CD4-positive, alpha-beta memory T cell (primary cell): ENCODE measurements at places on chromosomes 1 and 21.
A peak's percentile ranks its signal among the peaks of the same experiment; 100 is the strongest.

GRCh38 chr1:51833700-51834099, 44.8 kb downstream of the NRDC start:
- DNase-seq: no peak

GRCh38 chr1:118147522-118147921, 37.5 kb downstream of the SPAG17 start:
- no peak for DNase-seq

- no peak for DNase-seq
Measured at GRCh38 chr1:26844424-26845196, 18.1 kb downstream of the ZDHHC18 start.

DNA sequence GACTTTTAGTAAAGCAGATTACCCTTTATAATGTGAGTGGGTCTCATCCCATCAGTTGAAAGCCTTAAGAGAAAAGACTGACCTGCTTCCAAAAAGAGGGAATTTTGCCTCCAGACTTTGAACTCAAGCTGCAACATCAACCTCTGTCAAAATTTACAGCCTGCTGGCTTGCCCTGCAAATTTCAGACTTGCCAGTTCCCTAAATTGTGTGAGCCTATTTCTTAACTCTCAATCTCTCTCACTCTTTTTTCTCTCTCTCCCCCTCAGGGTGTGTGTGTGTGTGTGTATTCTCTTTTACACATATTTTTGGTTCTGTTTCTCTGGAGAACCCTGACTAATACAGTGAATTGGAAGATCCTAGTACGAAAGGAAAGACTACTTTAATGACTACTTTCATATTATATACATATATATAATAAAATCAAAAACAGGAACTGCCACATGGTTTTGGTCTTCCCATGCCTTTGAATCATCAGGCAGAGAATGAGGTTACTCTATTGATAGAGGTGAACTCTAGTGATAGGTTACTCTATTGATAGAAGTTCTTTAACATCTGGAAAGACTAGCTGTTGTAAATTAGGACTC, 6.4 kb downstream of the OR2C3 start:
- DNase-seq: no peak

- DNase-seq: no peak
Measured at GRCh38 chr1:29632806-29633615, 396.7 kb downstream of the PTPRU start.

DNA sequence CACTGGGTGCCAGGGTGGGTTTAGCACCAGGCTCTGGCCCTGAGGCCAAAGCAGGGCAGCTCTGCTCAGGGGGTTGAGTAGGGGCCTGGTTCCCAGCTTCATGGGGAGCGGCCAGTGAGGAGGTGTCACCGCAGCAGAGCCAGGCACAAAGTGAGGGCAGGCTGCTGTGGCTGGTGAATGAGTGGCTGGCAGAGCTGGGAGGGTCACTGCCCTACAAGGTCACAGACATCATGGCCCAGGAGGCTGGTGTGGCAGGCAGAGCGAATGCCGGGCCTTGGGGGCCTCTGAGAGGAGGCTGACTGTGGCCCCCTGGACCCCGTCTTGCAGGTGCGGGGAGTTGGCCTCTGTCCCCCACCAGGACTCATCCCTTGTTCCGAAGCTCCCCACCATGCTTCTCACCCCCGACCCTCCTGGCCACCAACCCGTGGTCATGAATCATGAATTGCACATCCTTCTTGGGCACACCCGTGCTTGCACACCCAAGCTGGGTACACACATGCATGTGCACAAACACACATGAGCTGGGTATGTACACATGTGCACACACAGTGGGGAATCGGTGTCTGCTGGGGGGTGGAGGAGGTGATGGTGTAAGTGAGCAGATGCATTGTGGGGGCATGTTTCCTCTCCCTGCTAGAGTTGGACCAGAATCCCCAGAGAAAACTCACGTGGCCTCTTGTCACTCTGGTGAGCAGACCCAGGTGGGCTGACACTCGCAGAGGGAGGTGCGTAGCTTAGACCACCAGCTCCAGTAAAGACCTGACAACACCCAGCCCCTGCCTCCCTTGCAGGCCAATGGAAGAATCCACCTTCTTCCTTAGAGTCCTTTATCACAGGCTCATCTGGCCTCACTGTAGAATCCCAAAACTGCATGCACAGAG, 4.8 kb upstream of the GNB1 start:
- no peak for DNase-seq

GRCh38 chr1:234527346-234527745, 48.4 kb upstream of the TARBP1 start:
- DNase-seq: no peak

GRCh38 chr1:31102501-31102950, 37.0 kb upstream of the PUM1 start:
- no peak for DNase-seq

DNA sequence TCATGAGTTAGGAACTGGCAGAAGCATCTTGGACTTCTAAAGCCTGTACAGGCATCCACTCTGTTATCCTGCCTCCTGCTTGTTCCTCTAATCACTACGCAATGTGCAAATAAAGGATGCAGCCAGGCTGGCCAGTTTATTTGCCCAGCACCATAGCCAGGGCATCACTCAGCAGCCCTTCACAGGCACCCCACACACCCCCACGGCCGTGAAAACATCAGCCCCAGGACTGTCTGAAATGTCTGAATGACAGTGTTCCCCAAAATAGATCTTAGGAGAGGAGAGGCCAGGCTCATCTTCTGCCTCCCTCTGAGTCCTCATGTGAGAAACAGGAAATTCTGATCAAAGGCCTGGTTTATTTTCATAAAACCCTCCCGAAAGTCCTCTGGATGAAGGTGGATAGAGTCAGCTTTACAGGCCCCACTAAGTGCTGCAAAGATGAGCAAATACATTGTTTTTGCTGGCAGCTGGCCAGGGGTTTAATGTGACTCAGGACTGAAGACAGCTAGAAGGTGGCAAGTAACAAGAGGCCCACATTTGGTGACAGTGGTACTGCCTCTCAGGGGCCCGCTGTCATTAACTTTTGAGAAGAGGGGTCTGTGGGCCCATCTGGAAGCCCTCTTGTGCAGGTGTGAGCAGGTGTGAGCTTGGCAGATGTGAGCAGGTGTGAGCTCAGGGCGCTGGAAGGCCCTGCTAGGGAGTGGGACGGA, 32.9 kb downstream of the GRHL3 start:
- no peak for DNase-seq

- no peak for DNase-seq
Measured at GRCh38 chr1:35386959-35387358, 118.5 kb downstream of the ZMYM4 start.

GRCh38 chr1:2589431-2590232, 3.1 kb downstream of the PRXL2B start:
- no peak for DNase-seq

DNA sequence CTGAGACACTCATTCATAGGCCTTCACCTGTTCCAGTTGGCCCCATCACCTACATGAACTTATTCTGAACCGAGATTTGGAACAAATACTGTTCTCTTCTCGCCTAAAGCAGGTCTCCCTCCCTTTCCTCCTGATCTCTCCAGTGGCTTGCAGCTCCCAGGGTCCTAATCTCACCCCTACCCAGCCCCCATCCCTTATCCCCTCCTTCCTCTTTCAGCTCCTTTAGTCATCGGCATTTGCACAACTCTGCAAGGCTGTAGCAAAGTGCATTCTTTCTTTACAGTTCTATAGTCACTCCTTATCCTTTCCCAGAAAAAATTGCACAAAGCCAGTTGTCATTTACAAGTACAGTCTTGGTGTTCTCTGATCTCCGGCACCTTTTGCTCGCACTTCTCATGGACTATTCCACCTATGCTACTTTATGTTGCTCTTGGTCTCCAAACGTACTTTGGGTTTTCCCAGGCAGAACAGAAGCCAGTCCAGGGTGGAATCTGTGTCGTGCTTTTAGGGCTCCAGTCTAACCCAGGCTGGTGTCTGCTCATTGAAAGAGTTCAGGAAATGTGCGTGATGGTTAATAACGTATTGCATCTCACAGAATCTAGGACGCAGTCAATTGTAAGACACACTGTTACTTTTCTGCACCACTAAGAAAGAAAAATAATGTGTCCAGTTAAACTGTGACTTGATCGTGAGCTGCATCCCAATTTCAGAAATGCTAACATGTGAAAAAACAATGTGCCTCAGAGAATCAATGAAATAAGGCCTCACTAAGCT, 965 bp downstream of the ABCA4 start:
- DNase-seq: no peak

DNA sequence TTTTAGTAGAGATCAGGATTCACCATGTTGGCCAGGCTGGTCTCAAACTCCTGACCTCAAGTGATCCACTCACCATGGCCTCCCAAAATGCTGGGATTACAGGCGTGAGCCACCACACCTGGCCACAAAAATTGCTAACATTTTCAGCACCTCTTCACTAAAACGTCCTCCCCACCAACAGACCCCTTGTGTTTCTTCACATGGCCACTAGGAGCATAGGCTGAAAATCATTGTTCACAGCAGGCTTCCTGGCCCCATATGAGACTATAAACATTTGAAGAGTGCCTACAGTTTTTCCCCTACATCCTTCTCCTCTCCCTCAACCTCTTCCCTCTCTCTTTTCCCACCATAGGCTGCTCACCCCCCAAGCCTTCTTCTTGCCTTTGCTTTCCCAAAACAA, 28.0 kb upstream of the SFPQ start:
- peak; percentile 9 for DNase-seq

DNA sequence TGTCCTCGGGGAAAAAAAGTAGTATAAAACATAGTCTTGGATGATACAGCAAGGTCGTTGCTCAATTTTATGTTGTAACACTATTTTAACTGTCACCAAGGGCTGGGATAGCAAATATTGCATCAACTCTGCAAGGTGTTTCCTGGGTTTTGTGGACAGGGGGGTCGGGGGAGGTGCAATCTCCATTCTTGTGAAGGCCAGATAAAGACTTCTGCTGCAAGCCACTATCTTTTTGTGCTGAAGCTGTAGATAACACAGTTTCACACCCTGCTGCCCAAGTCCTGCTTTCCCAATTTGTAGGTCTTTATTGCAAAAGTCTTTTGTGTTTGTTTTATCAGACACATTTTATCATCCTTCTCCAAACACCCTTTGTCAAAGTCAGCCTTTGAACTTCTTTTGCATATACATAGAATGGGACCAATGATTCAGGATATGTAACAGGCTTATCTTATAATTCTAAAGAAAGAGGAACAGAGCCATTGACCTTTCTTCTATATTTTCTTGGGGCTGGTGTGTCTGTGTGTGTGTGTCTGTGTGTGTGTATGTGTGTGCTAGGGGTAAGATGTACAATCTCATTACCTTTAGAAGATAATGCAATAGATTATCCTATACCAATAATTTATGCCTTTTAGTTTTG, 140.6 kb downstream of the RUNX1 start:
- no peak for DNase-seq

GRCh38 chr1:92945748-92946270, 15.5 kb downstream of the DIPK1A start:
- DNase-seq: no peak

GRCh38 chr1:158117854-158118704, 62.6 kb upstream of the CD1D start:
- DNase-seq: no peak

DNA sequence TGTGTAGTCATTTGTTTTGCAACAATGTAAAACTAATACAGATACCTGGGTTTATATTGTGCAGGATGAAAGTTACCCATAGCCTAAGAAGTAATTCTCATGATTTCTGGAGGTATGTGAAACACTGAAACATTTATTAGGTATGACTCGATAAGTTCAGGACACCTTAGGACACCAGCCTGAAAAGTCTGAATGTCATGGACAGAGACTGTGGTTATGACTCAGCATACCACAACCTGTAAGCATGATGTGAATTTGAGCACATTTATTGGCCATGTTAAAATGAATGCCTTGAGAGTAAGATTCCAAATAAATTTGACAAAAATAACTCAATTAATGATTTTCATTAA, 1471.7 kb upstream of the B3GALT2 start:
- DNase-seq: no peak

- DNase-seq: no peak
Measured at GRCh38 chr21:34688715-34689114, 19.9 kb downstream of the CLIC6 start.

DNA sequence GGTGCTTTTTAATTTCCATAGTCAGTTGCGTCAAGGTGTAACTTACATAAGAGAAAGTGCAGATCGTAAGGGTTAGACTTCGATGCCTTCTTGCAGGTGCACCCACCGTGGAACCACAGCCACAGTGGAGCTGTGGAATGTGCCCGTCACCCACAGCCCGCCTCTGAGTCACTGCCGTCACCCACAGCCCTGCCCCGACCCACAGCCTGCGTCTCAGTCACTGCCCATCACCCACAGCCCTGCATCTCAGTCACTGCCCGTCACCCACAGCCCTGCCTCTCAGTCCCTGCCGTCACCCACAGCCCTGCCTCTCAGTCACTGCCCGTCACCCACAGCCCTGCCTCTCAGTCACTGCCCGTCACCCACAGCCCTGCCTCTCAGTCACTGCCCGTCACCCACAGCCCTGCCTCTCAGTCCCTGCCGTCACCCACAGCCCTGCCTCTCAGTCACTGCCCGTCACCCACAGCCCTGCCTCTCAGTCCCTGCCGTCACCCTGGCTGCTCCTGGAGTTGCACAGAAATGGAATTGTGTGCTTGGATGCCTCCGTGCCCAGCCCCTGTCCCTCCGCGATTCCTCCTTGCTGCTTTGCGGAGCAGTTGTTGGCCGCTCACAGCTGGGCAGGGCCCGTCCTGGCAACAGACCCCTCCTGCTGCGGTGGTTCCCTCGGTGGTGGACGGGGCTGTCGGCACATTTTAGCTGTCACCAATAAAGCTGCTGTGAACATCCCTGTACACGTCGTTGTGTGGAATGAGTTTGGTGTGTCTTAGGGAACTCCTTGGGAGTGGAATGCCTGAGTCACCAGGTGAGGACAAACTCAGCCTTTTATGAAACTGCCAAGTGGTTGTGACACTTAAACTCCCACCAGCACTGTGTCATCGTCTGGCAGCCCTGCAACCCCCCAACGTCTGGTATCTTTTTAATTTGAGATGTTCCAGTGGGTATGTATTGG, 44.9 kb upstream of the COL6A2 start:
- DNase-seq: no peak

DNA sequence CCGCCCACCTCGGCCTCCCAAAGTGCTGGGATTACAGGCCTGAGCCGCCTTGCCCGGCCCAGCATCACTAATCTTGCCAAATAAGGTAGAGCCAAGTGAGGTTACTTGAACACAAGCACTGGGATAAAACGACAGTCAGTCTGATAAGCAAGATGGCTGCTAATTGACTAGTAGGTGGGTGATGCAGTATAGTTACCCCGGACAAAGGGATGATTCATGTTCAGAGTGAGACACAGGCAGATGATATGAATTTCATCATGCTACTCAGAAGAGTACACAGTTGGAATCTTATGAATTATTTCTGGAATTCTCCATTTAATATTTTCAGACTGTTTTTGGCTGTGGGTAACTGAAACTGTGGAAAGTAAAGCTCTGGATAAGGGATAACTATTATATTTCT, 178.4 kb downstream of the USP25 start:
- DNase-seq: no peak

GRCh38 chr1:206725109-206725963, 40.6 kb downstream of the MAPKAPK2 start:
- DNase-seq: no peak

DNA sequence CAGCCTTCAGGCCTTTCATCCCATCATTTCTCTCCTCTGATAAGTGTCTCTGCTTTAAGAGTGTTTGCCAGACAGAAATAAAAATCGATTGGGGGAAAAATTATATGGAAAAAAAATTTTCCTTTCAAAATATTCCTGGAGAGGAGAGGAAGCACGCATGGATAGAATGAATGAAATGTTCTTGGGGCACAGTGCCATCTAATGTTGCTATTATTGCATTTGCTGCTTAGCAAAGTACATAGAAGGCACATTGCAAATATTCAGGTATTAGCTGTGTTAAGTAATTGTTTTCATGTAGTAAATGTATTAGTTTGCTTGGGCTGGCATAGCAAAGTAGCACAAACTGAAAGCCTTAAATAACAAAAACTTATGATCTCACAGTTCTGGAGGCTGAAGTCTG, 18.1 kb downstream of the B3GALT5 start:
- DNase-seq: no peak

GRCh38 chr1:41488040-41488951, 3.8 kb upstream of the EDN2 start:
- DNase-seq: no peak
